ENCODE measurements at places on chromosomes 1 and 21.
A peak's percentile ranks its signal among the peaks of the same experiment; 100 is the strongest.

GRCh38 chr1:39679821-39680220 is 7.9 kb upstream of the NT5C1A start:
- DNase-seq, result no peak

- DNase-seq, result peak; percentile 79
These were observed at the start of gene LRRC8D for GRCh38 chr1:89820422-89821321. Gene LRRC8D, plus strand, starts transcription at chr1:89821032. Its CDS starts 112,037 bp downstream, at chr1:89933069.

- DNase-seq, result no peak
These were observed 20.6 kb downstream of the ABCB10 start for GRCh38 chr1:229537894-229538293.

- DNase-seq, result peak; percentile 75
These were observed 19.2 kb upstream of the CDK18 start for GRCh38 chr1:205484985-205485967.

GRCh38 chr1:235553112-235553551 is 48.9 kb upstream of the B3GALNT2 start:
- no peak for DNase-seq

- no peak for DNase-seq
These were observed 75.1 kb downstream of the SKI start for GRCh38 chr1:2303016-2303775.

DNA sequence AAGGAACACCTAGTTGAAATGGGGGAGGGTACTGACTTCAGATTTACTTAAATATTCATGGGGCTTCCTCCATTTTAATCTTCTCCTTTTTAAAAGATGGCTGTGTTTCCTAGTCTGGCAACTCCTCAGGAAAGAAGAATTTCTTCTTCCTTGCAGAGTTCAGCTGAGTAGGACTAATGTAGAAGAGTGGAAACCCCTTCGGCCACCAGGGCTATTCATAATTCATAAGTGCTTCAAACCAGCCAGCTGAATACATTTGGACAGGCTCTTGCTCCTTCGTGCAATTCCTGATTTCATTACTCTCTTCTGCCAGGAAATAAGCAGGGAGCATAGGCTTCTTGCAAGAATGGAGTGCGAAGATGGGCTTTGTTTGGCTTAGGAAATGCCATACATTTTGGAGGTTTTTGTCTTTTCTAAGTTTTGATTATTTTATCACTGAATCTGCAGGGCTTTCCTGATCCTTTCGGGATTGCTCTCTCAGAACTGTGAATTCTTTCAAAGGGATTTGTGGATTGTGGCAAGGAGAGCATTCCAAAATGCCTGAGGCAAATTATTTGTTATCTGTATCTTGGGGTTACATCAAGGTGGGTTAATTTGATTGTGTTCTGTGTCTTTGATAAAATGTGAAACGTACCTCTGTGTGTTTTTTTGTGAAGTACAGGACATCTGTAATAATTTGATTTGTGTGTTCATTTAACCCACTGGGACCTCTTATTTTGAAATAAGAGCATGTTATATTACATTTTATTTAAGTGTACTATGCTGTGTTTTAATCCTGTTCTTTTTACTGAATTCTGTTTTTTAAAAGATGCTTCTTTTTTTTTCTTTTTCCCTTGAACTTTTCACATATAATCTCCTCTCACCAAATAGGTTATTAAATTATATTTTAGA is 179.4 kb upstream of the SGIP1 start:
- DNase-seq, result no peak

GRCh38 chr1:118986555-118987467 is 1.3 kb downstream of the TBX15 start:
- DNase-seq, result no peak

GRCh38 chr1:2812136-2812535 is 10.6 kb upstream of the TTC34 start:
- no peak for DNase-seq
